ENCODE measurements at places on chromosomes 16 and 17.

GRCh38 chr16:10635365-10636021 is 55.1 kb upstream of the EMP2 start:
- DNase-seq = no peak

DNA sequence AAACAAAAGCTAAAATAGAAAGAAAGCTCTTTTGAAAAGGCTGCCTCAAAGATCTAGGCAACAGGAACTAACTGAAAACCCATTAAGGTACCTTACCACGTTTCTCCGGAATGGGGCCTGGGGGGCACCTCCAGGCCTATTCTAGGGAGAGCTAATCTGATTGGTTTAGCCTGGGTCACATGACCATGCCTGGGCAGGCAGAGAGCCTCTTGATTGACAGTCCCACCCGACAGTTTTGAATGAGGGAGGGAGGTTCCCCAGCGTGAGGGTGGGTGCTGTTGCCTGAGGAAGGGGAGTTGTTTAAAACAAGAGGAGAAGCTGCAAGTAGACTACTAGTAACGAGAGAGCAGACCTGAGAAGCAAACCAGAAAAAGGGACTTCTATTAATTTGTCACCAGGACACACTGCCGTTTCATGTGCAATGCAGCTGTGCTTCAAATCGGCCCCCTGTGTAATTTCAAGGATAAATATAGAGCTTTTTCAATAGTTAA is 143.4 kb upstream of the HS3ST2 start:
- DNase-seq = peak; percentile 96

DNA sequence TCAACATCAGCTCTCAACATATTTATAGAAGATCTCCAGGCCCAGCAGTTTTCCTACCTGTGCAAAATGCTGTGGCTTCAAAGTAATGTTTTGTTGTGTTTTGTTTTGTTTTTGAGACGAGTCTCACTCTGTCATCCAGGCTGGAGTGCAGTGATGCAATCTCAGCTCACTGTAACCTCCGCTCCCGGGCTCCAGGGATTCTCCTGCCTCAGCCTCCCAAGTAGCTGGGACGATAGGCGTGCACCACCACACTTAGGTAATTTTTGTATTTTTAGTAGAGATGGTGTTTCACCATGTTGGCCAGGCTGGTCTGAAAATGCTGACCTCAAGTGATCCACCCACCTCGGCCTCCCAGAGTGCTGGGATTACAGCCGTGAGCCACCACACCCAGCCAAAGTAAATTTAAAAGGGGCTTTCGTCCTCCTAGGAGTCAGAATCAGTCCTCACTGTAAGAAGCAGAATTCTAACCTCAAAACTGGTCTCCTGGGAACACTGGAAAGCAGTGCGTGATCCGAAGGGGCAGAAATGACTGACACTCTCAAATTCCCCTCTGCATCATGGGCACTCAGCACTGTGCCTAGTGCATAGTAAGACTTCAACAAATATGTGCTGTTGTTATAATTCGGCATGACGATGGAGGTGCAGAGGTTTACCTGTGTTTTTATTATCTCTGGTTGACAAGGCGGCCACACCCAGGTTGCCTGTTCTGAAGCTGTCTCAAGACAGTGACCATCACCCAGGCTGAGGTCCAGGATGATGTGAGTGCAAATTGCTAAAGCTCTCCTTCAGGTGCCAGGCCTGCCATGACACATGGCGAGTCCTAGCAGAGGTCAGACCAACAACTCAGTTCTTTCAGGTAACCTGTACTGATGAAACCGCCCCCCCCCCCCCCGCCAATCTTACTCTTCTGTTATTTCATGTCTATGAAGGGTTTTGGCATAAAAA is 59.8 kb downstream of the ADCY9 start:
- DNase-seq = no peak

DNA sequence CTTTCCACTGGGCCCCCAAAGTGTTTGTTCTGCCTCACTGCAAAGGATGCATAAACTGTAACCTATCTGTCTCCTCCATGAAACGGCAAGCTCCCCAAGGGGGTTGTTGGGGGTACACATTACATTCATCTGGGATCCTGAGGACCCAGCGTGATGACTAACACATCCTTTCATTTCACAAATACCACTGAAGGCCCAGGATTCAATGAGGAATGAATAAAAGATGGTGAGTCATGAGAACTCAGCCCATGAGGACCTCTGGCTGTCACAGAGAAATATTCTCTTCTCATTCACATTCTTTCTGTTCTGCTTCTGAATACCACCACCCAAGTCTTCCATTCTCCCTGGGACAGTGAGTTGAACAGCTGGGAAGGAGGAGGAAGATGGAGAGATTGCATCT is 149.8 kb downstream of the RBFOX3 start:
- DNase-seq = no peak

DNA sequence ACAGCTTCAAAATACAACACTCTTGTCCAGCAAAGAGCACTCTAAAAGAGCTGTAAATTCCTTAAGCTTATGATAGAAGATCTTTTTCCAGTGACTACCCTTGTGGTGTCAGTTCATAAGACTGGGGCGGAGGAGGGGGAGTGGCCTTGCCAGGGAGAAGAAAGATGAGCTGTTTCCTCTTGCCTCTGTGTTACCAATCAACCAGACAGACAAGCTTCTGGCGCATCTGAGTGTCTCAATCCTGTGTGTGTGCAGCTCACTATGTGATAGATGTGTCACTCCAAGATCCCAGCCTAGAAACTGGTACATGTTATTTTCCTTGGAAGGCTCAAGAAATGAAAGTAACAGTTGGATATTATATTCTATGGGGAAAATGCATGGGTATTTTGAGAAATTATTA is 167.4 kb upstream of the CACNG3 start:
- no peak for DNase-seq

- no peak for DNase-seq
Measured at GRCh38 chr17:72711521-72712310, 380.8 kb downstream of the SLC39A11 start.

GRCh38 chr17:55446581-55447205 is 25.1 kb upstream of the MMD start:
- DNase-seq = no peak

- DNase-seq = peak; percentile 40
Measured at GRCh38 chr17:39679521-39680192, 8.2 kb downstream of the PGAP3 start.

GRCh38 chr17:59108400-59109102 is 1.9 kb upstream of the TRIM37 start:
- no peak for DNase-seq

DNA sequence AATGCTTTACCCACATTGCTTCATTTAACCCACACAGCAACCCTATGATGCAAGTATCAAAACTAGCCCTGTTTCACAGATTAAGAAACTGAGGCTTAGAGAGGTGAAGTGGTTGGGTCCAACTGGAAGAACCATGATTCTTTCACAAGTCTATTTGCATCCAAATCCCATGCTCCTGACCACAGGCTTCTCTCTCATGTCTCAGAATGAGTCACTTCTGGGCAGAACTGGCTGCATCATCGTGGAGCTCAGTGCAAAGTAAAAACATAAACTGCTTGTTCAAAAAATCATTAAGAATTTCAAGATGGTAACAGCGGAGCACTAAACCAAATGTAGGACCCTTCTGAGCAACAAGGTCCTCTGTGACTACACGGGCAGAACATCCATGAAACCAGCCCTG is 20.2 kb upstream of the CES1 start:
- DNase-seq = no peak

GRCh38 chr16:19936441-19936840 is 51.8 kb upstream of the GPRC5B start:
- no peak for DNase-seq

DNA sequence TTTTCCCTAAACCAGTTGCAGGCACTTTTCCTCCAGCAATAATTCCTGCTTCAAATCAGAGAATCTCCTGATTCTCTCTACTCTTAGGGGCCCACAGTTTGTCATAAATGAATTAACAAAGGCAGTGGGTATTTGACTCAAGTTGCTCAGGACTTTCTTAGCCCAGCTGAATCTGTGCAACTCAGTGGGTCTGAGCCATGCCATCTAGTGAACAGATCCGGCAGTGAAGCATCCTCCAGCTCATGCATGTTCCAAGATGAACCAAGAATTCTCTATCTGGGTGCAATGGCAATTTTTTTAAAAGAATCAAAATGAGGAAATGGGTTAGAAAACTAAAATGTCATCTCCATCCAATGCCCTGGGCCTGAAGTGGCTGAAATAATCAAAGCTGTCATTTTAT is 575.2 kb upstream of the CDH11 start:
- no peak for DNase-seq

- DNase-seq = no peak
Measured at GRCh38 chr16:79547085-79547484, 53.5 kb downstream of the MAF start.

DNA sequence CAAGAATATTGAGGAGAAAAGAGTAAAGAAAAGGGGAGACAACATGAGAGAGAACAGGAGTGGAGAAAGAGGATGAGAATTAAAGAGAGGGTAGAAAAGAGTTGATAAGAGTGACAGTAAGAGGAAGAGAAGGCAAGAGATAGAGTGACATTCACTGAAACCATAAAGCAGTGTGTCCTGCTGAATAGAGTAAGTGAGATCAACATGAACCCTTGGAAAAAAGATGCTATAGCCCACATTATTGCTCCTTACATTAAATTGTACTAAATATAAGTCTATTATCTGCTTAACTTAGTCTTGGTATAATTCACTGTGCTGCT is 489.5 kb downstream of the SHISA9 start:
- no peak for DNase-seq

DNA sequence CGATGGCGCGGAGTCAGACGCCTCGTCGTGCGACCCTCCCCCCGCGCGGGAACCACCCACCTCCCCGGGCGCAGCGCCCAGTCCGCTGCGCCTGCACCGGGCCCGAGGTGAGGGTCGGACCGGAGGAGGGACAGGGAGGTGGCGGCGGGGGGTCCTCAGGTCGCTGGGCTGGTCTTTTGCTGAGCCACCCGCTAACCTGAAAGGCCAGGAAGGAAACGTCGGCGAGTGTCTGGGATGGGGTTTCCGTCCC is 4.9 kb downstream of the TBX2 start:
- no peak for DNase-seq

DNA sequence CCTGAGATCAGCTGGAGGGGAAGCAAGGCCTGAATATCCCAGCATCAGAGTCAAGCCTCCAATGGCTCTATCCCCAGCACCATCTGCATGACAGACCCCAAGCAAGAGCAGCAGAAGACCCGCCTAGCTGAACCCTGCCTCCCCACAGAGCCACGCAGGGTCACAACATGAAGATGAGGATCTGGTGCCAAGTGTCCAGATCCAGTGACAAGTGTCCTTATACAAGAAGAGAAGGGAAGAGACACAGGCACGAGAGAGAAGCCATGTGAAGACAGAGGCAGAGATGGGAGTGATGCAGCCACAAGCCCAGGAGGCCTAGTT is 28.9 kb downstream of the TNFRSF13B start:
- no peak for DNase-seq

DNA sequence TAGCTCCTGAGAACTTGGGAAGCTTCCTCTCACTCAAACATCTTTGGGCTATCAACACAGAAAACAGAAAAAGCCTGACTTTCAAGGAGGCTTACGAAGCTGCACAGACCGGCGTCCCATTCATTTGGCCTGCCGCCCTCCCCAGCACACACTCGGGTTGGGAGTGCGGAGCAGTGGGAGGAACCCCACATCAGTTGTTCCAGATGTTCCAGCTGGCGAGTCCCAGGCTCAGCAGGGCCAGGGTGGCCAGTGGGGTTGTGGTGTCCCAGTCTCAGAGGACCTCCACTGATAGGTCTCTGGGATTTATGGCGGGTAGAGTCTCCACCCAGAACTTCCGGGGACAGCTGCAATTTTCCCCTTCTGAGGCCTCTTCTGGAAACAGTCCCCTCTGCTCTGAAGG is 43.1 kb upstream of the DLX4 start:
- no peak for DNase-seq

GRCh38 chr16:12059216-12059769 is 82.8 kb downstream of the SNX29 start:
- no peak for DNase-seq

GRCh38 chr16:86616906-86617305 is 38.6 kb downstream of the FOXL1 start:
- DNase-seq = no peak

- no peak for DNase-seq
Measured at GRCh38 chr16:63461248-63461841, 1425.1 kb upstream of the CDH8 start.

DNA sequence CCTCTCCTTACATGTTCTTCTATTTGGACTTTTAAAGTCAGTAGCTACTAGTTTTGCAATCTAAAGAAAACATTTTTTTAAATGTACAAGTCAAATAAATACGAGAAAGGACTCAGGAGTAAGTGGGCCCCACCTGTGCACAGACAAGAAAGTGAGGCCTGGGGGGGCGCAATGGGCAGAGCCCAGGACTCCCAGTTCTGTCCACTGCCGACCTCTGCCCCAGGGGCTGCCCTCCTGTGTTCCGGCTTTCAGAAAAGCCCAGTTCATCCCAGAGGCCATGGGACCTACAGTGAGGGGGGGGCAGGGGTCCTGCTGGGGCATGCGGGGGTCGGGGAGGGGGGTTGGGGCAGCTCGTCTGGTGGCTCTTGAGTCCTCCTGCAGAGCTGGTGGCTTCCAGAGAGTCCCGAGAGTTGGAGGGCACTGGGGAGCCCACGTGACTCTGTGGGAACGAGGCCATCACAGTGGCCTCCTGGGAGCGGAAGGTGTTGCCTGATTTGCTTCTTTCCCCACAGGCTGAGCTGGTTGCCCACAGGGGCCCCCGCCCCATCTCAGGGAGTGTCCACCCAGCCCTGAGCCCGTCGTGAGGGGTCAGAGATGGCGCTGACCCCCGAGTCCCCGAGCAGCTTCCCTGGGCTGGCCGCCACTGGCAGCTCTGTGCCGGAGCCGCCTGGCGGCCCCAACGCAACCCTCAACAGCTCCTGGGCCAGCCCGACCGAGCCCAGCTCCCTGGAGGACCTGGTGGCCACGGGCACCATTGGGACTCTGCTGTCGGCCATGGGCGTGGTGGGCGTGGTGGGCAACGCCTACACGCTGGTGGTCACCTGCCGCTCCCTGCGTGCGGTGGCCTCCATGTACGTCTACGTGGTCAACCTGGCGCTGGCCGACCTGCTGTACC is 2.4 kb downstream of the UTS2R start:
- no peak for DNase-seq

GRCh38 chr16:64481497-64481896 is 640.4 kb downstream of the CDH11 start:
- DNase-seq = no peak

GRCh38 chr17:54662978-54663876 is 237.4 kb upstream of the TOM1L1 start:
- no peak for DNase-seq

DNA sequence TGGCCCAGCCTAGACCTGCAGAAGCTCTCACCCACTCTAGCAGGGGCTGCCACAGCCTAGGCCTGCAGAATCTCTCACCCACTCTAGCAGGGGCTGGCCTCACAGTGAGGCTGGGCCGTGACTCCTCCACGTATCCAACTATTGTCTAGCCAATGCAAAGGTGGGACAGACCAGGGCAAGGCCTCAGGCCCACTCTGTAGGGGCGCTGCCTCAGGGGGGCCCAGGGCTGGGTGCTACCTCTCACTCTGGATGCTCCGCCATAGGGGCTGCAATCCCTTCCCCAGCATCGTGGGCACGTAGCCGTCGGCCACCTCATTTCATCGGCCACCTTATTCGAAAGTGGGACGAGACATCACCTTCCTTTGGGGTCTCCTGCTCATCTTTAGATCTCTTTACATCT is 51.7 kb downstream of the RPH3AL start:
- no peak for DNase-seq
